ENCODE measurements at places on chromosomes 2 and 18.

GRCh38 chr2:235206980-235207579 lies 255.3 kb downstream of the SH3BP4 start:
- no peak overlapping the region for H3K27ac ChIP-seq
- no peaks in the 10 kb centered on the region for H3K4me1 ChIP-seq
- H3K4me3 ChIP-seq = no peak overlapping the region
- H3K27me3 ChIP-seq = peaks cover 27% of the 10 kb centered on the region
- no peak for DNase-seq
- H3K36me3 ChIP-seq = no peaks in the 10 kb centered on the region

DNA sequence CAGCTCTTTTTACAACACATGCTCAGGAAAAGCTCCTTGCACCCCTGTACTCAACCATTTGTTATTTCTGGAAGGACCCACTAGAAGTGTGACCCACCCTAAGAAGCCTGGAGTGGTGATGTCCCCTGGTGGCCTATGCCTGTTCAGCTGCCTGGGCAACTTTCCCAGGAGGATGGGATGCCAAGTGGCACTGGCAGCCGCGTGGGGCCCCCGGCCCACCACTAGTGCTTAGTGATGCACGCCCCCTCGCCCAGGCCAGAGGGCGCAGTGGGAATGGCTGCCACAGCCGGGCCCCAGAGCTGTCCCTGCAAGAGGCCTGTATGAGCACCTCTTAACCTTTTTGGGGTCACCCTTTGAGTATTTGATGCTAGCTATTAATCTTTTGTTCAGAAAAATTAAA lies 18.1 kb downstream of the IMPA2 start:
- no peak overlapping the region for H3K4me3 ChIP-seq
- H3K27ac ChIP-seq = no peak overlapping the region
- H3K27me3 ChIP-seq = no peaks in the 10 kb centered on the region
- no peak for DNase-seq
- H3K36me3 ChIP-seq = peaks cover 10% of the 10 kb centered on the region
- peaks cover 15% of the 10 kb centered on the region for H3K4me1 ChIP-seq

DNA sequence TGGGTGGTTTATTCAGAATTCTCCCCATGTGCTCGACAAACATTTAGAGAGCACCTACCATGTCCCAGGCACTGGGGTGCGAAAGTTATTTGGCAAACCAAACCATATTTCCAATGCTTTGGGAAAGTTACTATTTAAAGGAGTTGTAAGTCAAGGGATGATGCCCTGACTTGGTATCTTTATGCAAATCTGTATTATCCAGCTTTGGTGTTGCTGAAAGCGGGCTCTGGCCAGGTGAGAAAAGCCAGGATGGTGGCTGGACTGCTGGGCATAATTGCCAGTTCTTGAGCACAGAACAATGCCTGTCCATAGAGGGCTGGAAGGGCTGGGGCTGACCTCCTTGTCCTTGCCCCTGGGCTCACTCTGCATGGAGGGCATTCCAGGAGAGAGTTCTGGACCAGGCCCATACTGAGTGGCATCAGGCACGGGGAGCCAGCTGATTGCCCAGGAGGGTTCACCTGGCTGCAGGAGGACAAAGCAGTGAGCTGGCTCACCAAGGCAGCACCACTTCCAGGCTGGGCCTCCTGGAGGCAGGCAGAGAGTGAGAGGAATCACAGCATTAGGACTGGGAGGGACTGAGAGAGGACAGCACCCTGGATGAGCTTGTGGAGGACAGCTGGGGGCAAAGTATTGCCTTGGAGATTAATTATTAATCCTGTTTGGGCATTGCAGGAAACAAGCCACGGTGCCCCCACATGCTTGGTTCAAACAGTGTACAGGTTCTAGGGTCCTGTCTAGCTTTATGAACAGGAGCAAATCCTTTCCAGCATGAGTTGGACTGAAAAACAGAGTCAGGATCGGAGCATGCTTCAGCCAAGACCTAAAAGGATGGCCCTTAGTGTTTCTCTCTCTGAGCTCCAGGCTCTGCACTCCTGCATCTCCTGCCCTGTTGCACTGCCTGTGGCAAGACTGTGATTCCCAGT lies 7.1 kb downstream of the KHK start:
- no peak overlapping the region for H3K4me3 ChIP-seq
- peaks cover 1% of the 10 kb centered on the region for H3K27me3 ChIP-seq
- no peak for DNase-seq
- H3K36me3 ChIP-seq = no peaks in the 10 kb centered on the region
- no peak overlapping the region for H3K27ac ChIP-seq

DNA sequence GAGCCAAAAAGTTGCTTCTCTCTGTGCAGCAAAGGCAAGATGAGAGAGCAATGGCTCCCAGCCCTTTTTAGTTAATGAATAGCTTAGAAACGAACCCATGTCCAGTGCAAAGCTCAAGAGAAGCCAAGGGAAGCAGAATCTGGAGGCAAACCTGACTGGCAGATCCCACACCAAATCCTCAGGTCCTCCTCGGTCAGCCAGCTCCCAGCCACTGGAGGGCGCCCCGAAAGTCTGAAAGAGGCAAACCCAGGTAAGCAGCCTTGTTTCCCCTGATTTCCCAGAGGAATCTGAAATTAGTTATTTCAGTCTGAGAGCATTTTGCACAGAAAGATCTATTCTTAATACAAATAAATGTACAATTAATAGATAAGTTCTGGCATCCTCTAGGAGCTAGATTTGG lies 71.3 kb upstream of the PID1 start:
- no peak overlapping the region for H3K27ac ChIP-seq
- H3K4me3 ChIP-seq = no peak overlapping the region
- no peaks in the 10 kb centered on the region for H3K36me3 ChIP-seq
- H3K27me3 ChIP-seq = peaks cover 12% of the 10 kb centered on the region

- no peak overlapping the region for H3K27ac ChIP-seq
- H3K4me3 ChIP-seq = no peak overlapping the region
- DNase-seq = no peak
- no peaks in the 10 kb centered on the region for H3K27me3 ChIP-seq
- H3K4me1 ChIP-seq = peaks cover 21% of the 10 kb centered on the region
Measured at GRCh38 chr2:15756011-15756550, 164.4 kb downstream of the DDX1 start.

Data from mesothelial cell of epicardium (in vitro differentiated cells).